ENCODE measurements at places on chromosomes 5 and 9.

GRCh38 chr5:111731638-111732037 lies 25.4 kb downstream of the NREP start:
- DNase-seq, result no peak

DNA sequence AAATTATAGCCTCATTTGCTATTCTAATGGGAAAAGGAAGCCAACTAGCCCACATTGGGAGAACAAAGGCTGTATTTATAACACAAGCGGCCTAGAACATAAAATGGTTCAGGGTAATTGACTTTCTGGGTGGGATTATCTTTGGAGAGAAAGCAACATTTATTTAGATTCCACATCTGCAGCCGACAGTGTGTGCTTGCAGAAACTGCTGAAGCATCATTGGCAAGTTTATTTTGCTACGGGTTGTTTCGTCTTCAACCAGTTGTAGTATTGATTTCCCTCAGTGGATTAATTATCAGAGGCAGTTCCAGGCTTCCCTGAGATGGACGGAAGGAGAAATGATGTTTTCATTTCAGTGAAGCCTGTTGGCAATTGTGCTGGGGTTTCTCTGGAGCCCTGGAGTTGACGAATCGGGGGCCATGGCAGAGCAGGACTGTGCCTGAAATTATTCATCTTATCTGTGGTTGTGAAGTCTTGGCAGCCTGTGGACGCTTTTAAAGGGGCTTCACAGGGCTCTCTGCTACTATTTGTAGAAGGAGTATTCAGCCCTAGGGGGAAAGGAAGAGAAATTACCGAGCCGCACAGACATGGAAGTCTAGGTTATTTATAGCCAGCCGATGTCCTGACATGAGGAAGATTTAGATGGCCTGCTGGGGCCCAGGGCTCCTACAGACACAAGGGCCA lies 290.6 kb upstream of the IRX4 start:
- DNase-seq, result no peak

GRCh38 chr9:99762470-99762869 lies 59.2 kb upstream of the NR4A3 start:
- DNase-seq, result no peak

GRCh38 chr5:103889500-103890209 lies 327.1 kb upstream of the NUDT12 start:
- no peak for DNase-seq

GRCh38 chr9:86413971-86414880 lies 60.0 kb upstream of the TUT7 start:
- DNase-seq, result no peak

GRCh38 chr5:122392824-122393223 lies 80.8 kb downstream of the SNCAIP start:
- DNase-seq, result no peak

DNA sequence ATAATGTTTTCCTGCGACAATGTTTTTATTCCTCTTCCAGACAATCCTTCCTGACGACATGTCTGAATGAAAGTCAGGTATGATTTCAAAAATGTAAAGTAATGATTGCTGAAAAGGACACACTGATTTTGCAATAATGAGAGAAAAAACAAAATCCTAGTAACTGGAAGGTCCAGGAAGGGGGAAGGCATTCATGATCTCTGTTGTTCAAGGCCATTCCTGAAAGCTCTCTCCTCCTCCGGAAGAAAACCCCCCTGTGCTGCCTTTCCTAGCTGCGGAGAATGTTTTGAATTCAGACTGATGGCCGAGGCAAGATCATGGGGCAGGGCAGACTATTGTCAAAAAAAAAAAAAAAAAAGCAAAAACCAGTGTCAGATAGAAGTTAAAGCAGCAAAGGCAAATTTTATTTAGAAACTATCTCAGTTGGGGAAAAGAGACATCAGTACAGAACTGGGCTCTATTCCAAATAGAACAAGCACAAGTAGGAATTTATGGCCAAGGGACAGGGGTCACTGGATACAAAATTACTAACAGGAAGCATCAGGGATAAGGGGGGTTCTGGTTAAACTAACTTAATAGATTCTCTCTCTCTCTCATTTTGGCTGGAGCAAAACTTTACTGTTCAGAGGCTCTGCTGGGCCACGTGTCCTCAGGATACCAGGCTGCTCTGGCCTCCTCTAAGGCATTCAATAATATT lies 36.5 kb upstream of the CTSV start:
- DNase-seq, result no peak

GRCh38 chr5:125109293-125109692 lies 362.9 kb upstream of the ZNF608 start:
- DNase-seq, result no peak

DNA sequence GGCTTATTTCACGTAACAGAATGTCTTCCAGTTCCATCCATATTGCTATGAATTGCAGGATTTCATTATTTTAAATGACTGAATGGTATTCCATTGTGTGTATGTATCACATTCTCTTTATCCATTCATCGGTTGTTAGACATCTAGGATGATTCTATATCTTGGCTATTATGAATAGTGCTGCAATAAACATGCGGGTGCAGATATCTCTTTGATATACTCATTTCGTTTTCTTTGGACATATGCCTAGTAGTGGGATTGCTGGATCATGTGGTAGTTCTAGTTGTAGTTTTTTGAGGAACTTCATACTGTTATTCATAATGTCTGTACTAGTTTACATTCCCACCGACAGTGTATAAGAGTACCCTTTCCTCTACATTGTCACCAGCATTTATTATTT lies 460.5 kb downstream of the MAN2A1 start:
- no peak for DNase-seq

GRCh38 chr9:1458503-1458902 lies 408.3 kb downstream of the DMRT2 start:
- DNase-seq, result no peak

DNA sequence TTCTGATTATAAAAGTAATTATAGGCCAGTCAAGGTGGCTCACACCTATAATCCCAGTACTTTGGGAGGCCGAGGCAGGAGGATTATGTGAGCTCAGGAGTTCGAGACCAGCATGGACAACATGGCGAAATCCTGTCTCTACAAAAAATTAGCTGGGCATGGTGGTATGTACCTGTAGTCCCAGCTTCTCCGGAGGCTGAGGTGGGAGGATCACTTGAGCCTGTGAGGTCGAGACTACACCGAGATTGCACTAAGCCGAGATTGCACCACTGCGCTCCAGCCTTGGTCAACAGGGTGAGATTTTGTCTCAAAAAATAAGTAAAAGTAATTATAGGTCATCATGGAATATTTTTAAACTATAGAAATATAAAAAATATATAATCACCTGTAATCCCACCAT lies 18.1 kb downstream of the IRF1 start:
- no peak for DNase-seq

DNA sequence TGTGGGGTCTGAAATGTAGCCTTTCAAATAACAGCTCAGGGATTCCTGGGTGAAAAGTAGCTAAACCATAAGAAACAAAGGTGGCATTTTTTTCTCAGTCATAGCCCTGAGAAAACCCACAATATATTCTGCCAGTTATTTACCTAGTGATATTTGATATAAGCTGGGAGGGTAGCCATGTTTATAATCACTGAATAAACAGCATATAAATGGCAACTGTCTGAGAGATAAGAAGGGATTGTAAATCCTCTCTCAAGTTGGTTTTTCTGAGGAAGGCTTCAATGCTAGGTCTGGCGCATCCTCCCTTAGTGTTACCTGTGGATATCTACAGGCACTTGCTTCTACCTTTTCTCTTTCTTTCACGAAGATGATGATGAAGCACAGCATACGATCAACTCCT lies 1080.5 kb upstream of the DMAC1 start:
- no peak for DNase-seq

DNA sequence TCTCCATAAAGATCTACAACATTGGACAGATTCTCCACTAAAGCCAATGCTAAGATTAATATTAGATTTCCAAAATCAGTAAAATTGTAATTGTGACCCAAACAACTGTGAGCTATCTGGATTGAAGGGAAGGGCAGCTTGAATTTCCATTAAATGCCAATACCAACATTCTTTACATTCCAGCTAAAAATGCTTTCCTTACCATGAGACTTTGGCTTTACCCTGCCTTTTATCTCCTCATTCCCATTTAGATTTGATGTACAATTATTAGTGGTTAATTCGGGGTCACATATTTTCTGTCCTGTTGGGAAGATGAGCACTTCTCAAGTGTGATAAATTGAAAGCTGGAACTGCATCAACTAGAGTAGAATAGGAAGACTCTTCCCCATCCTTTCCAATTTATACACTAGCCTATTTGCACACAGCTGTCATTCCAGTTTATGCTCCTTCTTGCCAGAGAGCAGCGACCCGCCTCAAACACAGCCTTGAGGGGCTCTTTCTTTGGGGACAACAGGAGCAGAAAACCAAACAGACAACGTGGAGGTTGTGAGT lies 33.1 kb upstream of the MYOT start:
- DNase-seq, result no peak

DNA sequence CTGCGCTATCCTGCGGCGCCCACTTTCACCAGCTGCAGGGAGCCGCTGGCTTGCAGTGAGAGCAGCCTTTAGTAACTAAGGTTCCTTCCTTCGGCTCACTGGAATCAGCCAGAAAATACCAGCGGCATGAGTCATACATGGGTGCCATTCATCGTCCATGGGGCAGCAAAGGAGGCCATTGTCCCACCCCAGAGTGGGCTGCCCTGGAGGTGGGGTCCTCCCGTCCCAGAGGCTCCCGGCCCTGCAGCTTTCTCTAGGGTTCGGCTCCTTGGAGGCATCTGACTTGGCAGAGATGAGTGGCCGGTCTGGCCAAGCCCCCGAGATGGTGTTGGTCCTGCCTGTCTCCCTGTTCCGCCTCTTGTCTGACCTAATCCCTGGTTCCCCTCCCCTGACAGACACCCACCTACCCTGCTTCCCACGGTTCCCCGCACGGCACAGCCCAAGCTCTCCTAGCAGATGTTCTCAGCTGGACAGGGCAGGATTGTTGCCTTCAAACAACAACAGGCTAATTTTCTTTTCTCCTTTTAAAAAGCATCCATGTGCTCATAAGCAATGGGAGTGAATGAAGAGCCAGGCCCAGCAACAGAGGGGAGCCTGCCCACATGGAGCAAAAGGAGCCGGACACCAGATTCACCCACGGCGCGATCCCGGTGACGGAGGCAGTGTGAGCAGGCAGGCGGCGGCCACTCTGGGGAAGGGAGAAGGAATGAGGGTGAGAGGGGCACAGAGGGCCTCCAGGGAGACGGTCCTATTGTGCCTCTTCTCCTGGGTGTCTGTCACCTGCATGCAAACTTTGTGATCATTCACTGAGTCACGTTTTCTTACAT lies 97.0 kb upstream of the COL5A1 start:
- no peak for DNase-seq

DNA sequence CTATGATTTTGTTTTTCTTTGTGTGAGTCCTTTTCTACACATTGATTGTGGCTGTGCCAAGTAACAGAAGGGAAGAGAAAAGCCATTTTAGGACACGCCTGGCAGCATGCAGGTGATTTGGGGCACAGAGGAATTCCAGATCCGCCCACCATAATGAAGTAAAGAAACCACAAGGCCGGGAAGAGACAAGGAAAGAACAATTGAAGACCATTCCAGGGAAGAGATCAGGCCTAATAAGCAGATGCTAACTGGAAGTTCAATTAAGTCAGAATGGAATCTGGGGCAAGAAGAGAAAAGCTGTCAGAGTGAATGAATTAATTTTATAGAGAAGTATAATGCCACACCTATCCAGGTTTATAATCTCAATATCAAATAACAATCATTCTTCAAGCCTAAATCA lies 110.2 kb upstream of the ISL1 start:
- DNase-seq, result no peak

- no peak for DNase-seq
These were observed 93.1 kb upstream of the NFIL3 start for GRCh38 chr9:91516777-91517176.

- no peak for DNase-seq
These were observed 59.8 kb downstream of the KCNT1 start for GRCh38 chr9:135761845-135762168.

DNA sequence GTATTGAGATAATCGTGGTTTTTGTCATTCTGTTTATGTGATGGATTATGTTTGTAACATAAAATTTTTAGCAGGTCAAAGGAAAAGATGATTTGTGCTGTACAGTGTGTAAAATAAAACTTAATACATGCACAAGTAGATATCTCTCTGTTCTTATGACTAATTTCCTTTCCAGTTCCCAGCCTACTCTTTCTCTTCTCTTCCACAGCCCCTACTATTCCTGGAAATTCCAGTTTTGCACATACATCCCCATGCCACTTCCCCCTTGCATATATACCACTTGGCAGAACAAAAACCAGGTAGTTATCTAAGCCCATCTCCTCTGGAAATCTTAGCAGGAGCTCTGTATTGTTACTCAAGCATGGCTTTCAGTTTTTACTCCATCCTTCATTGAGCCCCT lies 20.2 kb downstream of the TEK start:
- no peak for DNase-seq

DNA sequence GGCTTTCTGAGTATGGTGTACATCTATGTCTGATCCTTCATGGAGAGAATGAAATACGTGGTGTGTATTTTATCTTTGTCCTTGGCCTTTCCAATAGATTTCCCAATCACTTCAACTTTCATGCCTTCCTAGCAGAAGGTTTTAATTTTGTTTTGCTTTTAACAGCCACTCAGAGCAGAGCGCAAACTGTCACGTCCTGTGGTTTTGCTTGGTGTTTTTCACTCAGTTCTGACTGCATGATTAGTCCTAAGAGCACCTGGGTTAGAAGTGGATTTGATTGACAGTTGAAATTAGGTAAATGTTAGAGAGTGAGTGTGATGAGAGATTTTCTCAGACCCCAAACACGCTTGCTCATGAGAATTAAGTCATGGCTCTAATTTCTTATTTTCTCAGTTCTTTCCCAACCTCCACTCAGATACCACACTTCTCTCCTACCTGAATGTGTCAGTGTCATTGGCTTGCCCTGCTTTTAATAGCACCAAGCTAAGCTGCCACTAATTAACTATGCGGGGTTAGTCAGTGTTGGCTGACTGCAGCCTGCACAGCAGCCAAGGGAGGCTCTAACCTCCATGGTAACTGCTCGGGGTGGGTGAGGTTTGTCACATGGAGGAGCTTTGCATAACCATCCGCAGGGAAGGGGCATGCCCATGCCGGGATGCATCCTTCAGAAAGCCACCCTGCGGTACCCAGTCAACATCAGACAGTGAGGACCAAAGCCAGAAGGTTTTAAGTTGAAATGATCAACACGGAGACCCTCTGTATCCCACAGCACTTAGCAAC lies 173.4 kb downstream of the NR3C1 start:
- DNase-seq, result no peak

DNA sequence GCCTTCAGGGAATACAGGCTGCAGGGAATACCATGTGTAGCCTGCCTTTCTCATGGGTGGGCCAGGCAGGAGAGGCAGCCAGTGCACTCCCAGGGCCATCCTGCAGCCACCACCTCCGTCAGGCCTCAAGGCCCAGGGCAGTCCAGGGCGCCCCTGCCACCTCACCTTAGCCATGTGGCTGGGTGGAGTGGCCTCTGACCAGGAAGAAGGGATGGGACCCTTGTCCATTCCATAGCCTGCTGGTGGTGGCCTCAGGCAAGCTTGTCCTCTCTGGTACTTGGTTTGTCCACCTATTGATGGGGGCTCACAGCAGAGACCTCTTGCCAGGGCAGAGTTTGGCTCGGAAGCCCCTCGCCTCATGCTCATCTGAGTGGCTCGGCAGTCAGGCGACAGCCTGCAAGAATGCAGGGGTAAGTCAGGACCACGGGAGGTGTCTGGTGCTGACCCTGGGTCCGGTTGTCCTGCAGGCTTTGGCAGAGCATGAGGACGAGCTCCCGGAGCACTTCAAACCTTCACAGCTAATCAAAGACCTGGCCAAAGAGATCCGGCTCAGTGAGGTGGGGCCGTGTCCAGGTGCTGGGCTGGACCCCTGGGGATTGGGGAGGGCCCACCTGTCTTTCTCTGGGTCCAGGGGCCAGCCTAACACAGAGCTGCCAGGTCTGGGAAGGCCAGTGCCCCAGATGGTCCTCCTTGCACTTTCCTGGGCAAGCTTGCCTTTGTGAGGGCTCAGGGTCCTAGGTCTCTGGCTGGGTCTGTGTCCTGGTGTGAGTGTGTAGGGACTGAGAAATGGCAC lies 82.9 kb downstream of the PHF2 start:
- DNase-seq, result no peak

Measured in activated T-cell treated with anti-CD3 and anti-CD28 coated beads, Interleukin-2, amount 50 U/mL, for 1 hour (primary cell).